ENCODE measurements at places on chromosomes 4 and X.

DNA sequence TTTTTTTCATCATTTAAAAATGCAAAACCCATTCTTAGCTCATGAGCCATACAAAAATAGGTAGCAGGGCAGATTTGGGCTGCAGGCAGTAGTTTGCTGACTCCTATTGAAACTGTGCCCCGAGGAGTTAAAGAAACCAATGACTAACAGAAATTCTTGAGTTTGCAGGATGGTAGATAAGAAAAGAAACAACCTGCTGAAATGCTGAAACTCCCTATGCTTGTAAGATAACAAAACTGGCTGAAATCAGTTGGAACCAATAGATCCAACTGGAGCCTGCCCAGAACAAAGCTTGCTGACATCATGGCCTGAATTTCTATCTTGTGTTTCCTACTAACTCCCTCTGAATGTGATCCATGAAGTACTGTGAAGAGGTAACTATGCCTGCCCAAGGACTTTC is 68.6 kb downstream of the ANOS1 start:
- DNase-seq = no peak

GRCh38 chr4:40629401-40630334 is at the start of gene RBM47:
Gene RBM47, minus strand, starts transcription at chr4:40629864. Its CDS starts 190,971 bp downstream, at chr4:40438893.
- DNase-seq = no peak

- no peak for DNase-seq
Measured at GRCh38 chrX:35699642-35700041, 98.5 kb upstream of the MAGEB16 start.

- DNase-seq = no peak
Measured at GRCh38 chrX:1327651-1328304, 8.8 kb upstream of the IL3RA start.

- no peak for DNase-seq
Measured at GRCh38 chrX:138938003-138938402, 226.5 kb upstream of the FGF13 start.

DNA sequence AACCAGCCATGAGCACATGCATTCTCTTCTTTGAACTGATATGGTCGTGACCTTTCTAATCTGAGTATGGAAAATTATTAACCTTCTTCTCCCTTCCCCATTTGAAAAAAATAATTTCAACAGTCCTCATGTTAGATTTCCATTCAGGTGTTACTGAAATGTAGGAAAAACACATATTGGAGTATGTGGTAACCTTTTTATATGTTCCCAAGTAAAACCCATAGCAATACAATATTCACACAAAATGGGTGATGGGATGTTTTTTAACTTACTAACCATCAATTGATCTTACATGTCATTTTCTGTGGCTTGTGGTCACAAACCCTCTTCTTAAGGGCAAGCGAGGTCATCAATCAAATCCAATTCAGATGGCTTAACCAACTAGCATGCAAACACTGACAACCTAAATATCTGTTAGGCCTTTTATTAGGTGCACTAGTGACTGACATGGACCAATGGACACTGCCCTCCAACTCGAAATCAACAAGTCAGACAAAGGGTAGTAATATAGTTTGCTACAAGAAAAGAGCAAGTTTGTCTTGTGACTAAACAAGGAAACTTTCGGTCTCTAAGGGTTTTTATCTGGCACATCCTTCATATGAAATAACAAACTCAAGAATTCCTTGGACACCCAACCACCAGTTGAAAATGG is 74.3 kb downstream of the CAMK2D start:
- DNase-seq = no peak

DNA sequence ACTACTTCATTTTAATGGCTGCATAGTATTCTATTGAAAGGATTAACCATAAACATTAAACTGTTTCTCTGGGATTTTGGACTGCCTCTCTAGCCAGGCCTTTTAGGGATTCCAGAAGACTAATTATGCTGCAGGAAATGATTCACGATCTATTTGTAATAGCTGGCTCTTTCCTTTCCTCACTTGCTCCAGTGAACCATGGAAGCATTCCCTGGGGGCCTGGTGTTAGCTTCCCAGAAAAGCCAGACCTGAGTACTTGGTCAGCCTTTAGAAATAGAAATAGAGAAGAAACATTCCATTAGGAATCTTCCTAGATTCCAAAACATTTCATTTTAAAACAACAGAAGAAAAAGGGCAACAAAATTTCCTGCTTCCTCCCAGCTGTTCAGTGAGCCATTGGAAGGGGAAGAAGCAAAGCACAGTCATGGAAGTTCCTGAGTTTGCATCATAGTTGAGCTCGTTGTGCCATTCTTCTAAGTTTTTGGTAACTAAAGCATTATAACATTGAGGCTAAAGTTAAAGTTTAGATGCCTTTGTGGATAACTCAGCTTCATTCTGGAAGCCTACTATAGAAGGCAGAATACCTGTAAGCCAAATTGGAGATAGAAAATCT is 83.5 kb downstream of the NPNT start:
- DNase-seq = no peak

Data from hematopoietic multipotent progenitor cell treated with erythropoietin and hydrocortisone succinate and interleukin-3 and kit ligand, for 17 days (in vitro differentiated cells).